ENCODE measurements at places on chromosomes 6 and 20.

GRCh38 chr6:1066449-1067090 lies 245.3 kb upstream of the FOXQ1 start:
- DNase-seq, result no peak

DNA sequence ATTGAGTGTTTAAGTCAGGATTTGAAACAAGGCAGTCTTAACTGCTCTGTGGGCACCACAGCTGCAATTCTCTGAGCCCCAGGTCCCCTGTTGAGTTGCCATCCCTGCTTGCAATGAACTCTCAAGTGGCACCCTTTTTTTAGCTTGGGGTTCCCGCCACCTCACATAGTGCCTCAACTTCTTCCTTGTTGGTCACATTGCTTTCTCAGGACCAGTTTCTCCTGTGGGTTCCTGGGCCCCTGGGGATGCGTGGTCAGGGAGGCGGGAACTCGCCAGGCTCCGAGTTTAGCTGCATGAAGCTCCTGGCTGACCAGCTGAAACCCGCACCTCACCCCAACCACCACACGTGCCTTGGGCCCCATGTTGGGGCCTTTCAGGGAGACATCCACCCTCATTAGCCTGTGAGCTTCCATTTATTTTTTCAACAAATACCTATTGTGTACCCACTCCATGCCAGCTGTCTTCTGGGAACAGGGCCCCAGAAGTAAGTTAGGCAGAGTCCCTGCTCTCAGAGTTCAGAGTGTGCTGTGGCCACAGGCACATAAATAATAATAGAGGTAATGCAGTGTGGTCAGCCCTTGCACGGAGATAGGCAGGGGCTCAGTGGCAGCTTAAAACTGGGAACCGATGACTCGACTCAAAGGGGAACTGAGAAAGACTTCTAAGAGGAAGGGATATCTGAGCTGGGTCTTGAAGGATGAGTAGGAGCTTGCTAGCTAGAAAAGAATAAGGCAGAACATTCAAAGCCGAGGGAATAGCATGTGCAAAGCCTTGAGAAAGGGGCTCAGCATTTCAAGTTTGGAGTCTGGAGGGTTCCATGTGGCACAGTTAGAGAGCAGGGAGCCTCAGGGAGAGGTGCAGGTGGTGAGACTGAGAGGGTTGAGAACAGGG lies 33.9 kb upstream of the FAM83D start:
- DNase-seq, result no peak

GRCh38 chr6:130187335-130188206 lies 35.2 kb downstream of the SAMD3 start:
- DNase-seq, result no peak

DNA sequence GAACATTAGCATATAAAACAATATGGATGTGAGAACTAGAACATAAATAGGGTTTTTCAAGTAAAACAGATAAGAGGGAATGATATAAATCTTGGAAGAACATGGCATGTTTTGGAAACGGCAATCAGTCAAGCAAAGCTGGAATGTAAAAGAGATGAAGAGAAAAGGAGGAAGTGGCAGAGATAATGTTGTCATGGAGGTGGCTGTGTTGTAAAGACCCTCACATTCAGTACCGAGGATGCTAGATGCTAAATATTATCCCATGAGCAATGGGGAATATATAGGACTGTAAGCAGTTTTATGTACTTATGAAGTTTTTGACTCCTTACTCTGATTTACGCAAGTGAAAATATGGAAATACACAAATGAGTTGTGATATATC lies 702 bp upstream of the RHAG start:
- DNase-seq, result no peak

- DNase-seq, result peak; percentile 83
Measured at GRCh38 chr6:161369339-161369738, 95.5 kb upstream of the AGPAT4 start.

GRCh38 chr6:107727096-107727757 lies 96.9 kb downstream of the SCML4 start:
- no peak for DNase-seq

- DNase-seq, result no peak
Measured at GRCh38 chr20:49786196-49786595, 26.4 kb upstream of the SLC9A8 start.

DNA sequence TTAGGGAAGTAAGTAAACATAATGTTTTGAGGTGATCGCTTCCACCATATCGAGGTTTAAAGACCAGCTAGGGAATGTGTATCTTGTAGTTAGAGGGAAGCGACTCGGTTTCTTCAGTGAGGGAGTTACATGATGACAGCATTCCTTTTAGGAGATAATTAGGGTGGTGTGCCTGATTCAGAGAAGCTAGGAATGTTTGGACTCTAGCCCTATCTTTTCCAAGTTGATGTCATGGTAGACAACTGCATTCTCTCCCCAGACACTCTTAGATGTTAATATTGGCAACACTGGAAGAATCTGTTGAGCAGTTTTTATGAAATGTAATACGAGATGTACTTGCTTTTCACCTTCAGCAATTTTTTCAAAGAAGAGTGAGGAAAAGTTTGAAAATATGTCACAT lies 12.9 kb upstream of the HIVEP1 start:
- DNase-seq, result no peak

DNA sequence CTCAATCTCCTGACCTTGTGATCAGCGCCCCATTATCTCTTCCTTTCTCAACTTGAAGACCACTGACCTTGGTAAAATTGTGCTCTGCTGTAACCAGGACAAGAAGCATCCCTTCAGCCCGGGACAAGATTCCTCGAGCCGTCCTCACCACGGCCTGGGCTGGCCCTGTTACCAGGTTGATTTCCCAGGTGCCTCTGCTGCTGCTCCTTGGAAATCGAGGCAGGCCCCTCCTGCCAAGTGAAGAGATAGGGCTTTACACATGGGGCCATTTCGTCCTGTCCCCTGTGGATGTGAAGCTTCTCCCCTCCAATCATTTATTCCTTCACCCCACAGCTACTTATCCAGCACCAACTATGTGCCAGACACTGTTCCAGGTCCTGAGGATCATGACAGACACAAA lies 21.5 kb downstream of the RAB44 start:
- no peak for DNase-seq

DNA sequence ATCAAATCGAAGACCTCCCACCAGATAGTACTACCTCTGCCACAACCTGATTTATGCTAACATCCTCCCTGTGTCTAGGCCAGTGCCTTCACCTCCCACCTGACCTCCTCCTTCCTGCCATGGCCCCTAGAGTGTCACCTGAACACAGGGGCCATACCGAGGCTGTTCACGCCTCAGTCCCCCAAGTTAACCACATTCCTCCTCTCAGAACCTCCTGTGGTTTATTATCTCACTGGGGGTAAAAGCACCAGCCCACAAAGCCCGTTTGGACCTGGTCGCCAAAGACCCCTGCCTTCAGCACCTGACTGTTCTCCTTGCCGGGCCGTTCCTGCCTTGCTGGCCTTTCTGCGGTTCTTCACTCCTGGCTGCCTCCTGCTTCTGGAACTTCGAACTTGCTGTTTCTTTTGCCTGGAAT lies 13.7 kb downstream of the MAS1 start:
- no peak for DNase-seq

DNA sequence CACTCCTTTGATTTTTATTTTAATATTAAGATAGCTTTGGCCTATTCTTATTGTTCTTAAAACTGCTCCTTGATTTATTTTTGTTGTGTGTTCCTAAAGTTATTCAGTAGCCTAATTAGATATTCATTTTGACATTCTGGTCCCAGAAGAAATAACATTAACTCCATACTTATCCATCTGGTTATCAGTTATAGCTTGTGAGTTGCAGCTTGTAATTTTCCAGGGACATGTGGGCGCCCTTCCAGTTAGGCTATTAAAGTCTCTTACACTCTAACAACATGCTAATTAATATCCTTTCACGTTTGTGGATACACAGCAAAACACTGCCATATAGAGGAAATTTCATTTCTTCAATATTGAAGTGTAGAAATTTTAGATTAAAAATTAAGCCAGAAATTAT lies 987.5 kb downstream of the HACE1 start:
- no peak for DNase-seq

GRCh38 chr20:17377231-17377630 lies 150.4 kb downstream of the PCSK2 start:
- no peak for DNase-seq

DNA sequence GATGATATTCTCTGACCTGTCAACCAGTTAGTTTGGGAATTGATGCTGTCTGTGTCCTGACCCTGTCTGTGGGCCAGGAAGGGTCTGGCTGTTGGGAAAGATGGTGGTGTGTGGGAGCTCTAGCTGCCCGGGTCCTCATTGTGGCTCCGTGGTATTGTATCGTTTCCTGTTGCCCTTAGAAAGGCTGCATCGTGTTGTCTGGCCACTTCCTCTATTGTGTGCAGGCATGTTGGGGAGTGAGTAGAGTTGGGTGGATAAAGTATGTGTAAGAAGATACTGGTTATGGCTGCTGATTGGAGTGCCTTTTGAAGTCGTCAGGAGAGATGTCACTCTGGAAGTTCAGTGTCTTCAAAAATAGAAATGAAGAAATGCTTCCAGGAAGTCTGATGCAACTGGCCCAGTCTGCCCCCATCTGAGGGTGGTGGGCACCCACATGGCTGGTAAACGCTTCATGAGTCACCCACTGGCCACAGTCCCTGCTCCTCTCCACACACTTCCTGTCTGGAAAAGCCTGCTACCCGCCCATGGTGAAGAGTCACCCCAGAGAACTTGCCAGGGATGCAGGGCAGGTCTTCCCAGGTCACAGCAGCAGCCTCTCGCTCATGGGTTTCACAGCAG lies 27.9 kb downstream of the PPARD start:
- DNase-seq, result peak; percentile 95

DNA sequence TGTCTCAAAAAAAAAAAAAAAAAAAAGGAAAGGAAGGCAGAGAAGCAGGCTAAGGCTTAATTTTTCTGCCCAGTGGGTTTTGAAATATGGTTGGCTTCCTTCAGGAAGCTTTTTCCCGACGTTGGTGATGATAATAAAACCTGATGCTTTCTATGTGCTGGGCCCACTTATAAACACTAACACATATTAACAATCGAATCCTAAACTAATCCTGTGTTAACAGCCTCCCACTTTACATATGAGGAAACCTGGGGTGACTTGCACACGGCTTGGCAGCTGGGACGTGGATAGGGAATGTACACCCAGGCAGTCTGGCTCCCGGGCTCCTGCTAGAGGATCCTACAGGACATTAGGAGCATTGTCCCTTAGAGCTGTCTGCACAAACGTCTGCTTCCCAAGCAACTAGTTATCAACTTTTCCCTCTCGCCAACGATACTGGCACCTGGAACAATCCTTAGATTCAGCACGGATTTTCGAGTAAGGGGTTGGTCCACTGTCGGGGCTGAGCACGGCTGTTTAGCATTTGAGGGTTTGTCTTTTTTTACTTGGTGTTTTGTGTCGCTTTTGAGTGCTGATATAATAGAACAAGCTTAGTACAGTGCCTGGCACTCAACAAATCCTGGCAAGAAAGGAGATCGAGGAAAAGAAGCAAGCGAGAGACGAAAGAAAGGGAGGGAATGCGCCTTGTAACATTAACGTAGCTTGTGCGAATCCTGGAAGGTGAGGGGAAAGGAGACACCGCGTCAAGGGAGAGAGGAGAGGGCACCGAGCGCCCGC lies 622 bp upstream of the KIZ start:
- DNase-seq, result no peak

GRCh38 chr20:18377896-18378481 lies 88.8 kb downstream of the DZANK1 start:
- DNase-seq, result no peak

DNA sequence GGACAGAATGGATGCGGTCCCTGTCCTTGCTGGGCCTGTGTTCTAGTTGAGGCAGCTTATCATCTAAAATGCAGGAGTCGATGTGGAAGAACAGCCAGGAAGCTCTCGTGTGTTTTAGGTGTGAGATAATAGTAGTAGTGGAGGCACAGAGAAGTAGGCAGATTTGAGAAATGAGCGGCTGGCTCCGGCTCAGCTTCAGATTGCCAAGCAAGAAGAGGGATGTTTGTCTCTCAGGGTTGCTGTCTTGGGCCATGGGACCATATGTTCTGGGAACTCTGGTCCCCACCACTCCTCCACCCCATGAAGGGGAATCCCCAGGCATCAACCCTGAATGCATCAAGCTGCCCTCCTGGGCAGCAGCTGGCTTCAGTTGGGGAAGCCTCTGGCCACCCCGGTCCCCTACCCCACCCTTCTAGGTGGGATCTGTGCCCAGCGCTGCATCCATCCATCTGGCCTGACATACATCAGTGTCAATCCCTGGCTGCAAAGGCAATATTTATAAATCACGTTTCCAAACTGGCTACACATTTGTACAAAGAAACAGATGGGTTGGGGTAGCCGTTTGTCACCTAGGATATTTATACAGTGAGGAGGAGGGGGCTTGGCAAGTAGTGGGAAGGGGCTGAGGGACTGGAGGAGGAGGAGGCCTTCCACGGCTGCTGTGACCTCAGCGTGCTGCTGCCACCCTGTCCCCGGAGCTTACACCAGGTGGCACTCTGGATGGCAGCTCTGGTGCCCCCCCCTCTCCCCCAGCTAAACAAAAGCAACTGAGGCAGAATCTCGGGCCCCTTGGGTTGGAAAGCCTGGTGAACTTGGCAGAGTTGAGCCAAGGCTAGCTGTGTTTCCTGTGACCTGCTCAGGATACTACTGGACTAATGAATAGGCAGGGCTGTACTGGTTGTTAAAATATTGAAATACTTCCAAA lies 64.4 kb downstream of the CD40 start:
- DNase-seq, result no peak

DNA sequence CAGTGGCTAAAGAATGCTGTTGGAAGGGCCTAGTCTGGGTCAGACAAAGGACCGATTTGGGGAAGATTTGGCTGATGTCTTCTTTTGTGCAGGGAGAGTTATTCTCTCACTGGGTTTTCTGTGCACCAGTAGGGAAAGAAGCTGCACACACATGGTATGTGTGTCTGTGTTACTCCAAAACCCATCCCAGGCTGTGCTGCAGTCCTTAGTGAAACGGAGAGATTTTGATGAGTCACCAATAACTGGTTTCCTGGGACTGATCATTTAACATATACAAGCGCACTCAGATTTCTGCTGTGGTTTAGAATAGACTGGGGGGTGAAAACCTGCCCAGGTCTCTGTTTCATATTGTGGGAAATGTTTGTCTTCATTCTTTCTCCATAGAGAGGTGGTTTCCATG lies 1049.8 kb downstream of the KIF16B start:
- no peak for DNase-seq

GRCh38 chr6:46451343-46451742 lies 39.9 kb downstream of the RCAN2 start:
- no peak for DNase-seq

- no peak for DNase-seq
Measured at GRCh38 chr6:8435845-8436168, 462 bp upstream of the SLC35B3 start.

DNA sequence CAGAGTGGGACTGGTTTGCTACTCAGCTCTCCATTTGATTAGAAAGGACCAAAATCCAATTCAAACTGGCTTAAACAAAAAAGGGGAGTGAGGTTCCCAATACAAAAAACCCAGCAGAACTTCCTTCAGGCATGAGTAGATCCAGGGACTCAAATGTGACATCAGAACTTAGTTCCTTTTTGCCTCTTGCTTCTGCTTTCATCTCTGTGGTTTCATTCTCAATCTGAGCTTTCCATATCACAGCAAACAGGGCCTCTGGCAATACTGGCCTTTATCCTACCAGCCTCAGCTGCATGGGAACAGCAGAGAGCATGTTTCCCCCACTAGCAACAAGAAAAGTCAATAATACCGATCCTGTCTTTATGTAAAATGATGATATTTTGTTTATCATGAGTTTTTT lies 28.6 kb upstream of the PRELID3B start:
- DNase-seq, result no peak

Data from GM04504 (cell line).